ENCODE measurements at places on chromosomes 2 and 18.

DNA sequence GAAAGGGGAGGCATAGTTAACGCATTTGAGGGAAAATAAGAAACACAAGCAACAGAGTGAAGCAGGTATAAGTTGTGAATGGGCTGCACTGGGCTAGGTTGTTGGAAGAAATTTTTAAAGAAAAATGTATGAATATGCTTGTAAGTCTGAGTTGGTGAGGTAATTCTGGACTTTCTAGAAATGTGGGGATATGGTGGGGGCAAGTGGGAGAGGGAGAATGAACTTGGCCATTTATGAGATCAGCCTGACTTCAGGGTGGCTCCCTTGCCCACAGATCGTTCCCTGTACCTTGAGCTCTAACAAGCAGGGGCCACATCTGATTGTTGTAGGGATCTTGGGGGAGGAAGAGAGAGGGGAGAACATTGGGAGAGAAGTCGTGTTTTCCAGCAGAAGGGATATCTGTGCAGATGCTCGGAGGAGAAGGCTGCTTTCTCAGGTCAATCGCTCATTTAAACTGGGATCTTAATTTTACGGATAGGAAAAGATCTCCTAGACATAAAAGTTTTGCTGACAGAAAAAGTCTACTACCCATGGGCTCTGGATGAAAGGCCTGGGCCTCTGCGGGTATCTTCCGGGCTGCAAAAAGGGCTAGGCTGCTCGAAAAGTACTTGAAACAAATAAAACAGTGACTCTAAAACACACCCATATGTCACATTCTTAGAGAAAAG is 42.5 kb upstream of the FZD5 start:
- DNase-seq = no peak

DNA sequence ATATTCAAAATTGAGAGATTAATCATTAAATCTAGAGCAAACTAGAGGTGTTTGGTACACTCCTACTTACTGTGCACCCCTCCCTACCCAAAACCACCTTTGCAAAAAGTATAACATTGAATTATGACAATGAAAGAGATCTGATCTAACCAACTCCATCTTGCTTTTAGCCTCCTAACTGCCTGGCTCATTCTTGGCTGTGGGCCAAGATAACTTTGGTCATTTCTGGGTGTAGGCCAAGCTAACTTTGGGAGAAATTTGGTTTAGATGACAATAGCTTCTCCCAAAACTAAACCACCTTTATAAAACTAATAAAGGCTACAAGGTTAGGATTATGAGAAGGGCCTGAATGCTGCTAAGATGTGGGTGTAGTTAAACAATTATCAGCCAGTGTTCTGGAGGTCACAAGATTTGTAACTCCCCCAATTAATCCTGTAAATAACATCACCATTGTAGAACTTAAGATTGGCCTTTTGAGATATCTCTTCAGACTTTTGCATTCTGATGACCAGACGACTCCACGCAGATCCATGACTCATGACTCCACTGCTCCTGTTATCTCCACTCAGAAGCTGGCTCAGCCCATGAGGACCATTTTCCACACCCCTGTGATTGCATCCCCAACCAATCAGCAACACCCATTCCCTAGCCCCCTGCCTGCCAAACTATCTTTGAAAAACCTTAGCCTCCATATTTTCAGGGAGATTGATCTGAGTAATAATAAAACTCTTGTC is 160.2 kb downstream of the FBXO15 start:
- no peak for DNase-seq

DNA sequence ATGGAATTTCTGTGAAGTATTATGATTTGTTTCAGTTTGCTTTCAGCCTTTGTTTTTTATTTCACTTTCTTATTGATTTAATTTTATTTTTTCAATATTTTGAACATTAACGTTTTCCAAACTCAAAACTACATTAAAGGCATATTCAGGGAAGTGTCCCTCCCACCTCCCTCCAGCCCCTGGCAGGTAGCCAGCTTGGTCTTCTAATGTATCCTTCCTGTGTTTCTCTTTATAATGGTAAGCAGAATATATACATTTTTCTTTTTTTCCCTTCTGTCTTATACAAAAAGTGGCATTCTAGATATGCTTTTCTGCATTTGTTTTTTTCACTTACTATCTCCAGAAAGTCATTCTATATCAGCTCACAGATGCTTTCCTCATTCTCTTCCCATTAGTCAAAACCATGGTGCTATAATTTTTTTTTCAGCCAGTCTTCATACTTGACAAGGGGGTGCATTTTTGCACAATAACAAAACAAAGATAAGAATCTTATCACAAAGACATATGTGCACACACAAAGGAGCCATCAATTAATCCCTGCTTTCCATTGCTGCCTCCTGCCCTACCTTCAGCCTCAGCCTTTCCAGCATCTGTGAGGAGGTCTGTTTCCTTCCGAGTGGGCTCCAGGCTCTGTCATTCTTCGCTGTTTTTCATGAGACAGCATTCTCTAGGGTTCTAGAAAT is 33.7 kb upstream of the TMEM177 start:
- peak; percentile 53 for DNase-seq

- DNase-seq = no peak
Observed at GRCh38 chr2:131040661-131041401, 52.4 kb downstream of the FAM168B start.

GRCh38 chr18:67280486-67281242 is 235.9 kb downstream of the DSEL start:
- no peak for DNase-seq

DNA sequence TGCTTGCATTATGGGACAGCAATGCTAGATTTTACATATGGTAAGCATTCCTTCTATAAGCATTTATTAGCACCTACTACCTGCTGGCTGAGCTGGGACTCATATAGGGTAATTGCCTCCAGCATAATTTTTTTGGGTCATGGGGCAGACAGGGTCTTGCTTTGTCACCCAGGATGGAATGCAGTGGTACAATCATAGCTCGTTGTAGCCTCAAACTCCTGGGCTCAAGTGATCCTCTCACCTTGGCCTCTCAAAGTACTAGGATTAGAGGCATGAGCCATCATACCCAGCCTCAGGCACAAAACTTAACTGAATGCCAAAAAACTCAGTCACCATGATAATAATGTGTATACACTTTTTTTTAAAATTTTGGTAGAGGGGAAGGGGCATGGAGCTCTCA is 35.3 kb downstream of the TMEM237 start:
- no peak for DNase-seq

DNA sequence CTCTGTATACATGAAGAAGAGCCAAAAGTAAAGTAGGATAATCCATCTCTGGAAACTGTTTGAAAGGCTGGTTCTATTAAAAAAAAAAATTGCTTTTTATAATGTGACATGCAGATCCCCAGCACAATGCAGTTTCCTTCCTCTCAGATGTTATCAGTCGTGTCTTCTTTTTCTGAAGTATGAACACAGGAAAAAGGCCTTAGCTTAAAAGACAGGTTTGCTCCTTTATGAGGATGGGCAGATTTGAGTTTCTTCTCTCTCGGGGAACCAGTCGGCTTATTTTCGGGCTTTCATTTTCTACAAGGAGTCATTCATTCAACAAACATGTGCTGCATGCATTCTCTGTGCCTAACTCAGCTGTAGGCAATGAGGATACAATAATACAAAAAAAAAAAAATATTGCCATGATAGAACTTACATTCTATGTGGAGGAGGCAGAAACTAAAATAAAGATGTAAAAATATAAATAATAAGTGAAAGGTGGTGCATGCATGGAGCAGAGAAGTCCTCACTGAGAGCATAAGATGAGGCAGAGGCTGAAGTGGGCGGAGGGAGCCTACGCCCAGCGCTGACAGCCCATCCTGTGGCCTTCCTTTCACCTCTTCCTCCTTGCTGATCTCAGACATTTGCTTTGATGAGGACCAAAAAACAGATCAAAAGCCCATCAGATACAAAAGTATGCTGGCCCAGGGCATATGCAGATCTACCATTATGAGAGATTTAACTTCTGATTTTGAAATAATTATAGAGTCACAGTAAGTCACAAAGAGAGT is at the start of gene CD226:
TSS of gene CD226 (minus strand) at position 513 of the 773 bp plus-strand sequence. CDS start at position 46, 467 bp downstream.
- DNase-seq = no peak

- DNase-seq = no peak
Observed at GRCh38 chr18:59484561-59485328, 125.7 kb upstream of the LMAN1 start.

DNA sequence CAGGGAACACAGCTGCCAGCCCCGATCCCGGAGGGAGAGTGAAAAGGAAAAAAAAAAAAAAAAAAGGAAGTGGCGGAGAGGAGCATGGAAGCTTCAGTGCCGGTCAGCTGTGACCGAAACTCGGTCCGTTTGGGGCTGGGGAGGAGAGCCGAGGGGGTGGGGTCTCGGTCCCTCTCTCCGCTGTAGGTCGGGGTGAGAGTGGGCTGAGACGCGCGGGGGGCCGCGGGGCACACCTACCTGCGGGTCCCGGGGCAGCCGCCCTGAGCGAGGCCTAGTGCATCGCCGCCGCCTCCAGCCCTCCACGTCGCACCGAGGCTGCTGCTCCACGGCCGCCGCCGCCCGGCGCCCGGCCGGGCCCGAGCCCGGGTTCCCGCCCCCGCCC is 536 bp downstream of the VPS54 start:
- no peak for DNase-seq

DNA sequence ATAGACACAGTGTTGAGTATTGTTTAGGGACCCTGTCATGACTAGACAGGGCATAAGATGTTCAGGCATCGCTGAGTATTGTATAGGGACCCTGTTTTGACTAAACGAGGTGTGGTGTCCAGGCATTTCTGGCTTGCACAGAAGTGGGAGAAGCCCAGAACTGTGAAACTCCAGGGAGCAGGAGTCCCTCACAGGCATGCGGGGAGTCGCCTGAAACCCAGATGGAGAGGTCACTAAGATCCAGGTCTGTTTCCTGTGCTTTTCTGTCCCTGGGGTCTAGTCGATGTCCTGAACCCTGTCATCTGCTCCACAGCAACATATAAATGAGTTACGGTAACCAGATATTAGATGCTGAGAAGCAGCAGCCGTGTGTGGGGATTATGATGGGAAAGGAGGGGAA is 469.0 kb upstream of the SALL3 start:
- DNase-seq = no peak

GRCh38 chr2:58107803-58108710 is 61.5 kb downstream of the VRK2 start:
- peak; percentile 86 for DNase-seq

DNA sequence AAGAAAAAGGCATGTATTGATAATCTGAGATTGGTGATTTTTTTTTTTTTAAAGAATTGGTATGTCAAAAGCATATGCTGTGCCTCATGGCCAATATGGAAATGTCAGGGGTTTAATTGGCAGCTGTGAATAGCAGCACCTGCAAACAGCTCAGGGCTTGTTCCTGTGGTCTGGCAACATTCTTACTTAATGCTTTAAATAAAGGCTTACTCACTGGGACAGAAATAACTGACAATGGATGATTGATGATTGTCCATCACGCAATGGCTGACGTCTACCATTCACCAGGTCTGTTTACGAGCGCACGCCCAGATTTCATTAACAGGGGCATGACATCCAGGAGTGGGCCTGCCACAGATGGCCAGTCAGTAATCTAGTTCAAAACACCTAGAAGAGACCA is 66.7 kb downstream of the ETAA1 start:
- DNase-seq = no peak

- DNase-seq = no peak
Observed at GRCh38 chr2:23387221-23387550, 2.2 kb downstream of the KLHL29 start.

- DNase-seq = no peak
Observed at GRCh38 chr2:30765876-30766470, 41.3 kb downstream of the CAPN13 start.

DNA sequence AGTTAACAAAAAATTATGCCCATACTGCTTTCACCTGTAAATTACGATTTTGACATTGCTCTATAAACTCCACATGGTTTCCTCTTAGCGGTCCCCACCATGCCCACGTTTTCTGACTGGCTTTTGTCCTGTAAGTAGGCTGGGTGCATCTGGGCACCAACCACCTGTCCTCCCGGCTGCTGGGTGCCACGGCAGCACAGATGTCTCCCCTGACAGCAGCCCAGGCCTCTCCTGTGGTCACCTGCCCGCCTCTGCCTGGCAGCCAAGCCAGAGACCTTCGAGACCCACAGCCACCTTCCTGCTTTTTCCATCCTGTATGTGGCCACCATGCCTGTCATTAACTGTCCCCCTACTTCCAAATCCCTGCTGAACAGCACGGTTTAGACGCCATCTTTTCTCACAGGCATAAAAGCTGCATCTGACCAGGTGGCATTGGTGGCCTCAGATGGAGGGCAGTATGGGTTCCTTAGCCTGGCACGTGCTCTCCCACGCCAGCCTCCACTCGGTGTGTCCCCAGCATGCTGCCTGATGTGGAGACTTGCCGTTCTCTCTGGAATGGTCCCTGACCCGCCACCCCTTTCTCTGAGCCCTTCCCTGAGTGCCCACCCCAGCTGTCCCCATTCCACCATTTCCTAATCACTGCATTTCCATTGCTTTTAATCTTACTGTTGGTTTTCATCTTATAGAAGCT is 18.9 kb downstream of the SNORC start:
- no peak for DNase-seq
